ENCODE measurements at places on chromosomes 7 and 10. TPM values are rescaled to one million over a fixed set of nuclear protein-coding genes. Genes with fewer than 3 reads are reported as not detected.

DNA sequence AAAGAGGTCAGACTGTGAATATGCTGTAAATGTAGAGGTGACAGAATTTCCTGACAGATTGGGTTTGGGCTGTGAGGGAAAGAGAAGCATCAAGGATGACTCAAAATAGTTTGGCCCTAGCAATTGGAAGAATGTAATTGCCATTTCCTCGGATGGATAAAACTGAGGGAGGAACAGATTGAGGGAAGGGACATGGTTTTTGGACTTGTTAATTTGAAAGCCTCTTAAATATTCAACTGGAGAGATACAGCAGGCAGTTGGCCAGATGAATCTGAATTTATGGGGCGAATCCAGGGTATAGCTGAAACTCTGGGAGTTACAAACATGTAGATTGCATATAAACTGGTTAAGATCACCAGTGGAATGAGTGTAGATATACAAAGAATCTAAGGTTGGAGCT lies 3.4 kb downstream of the VPS50 start:
- DNase-seq = no peak

- DNase-seq = no peak
Observed at GRCh38 chr7:103795107-103795506, 194.4 kb downstream of the RELN start.

DNA sequence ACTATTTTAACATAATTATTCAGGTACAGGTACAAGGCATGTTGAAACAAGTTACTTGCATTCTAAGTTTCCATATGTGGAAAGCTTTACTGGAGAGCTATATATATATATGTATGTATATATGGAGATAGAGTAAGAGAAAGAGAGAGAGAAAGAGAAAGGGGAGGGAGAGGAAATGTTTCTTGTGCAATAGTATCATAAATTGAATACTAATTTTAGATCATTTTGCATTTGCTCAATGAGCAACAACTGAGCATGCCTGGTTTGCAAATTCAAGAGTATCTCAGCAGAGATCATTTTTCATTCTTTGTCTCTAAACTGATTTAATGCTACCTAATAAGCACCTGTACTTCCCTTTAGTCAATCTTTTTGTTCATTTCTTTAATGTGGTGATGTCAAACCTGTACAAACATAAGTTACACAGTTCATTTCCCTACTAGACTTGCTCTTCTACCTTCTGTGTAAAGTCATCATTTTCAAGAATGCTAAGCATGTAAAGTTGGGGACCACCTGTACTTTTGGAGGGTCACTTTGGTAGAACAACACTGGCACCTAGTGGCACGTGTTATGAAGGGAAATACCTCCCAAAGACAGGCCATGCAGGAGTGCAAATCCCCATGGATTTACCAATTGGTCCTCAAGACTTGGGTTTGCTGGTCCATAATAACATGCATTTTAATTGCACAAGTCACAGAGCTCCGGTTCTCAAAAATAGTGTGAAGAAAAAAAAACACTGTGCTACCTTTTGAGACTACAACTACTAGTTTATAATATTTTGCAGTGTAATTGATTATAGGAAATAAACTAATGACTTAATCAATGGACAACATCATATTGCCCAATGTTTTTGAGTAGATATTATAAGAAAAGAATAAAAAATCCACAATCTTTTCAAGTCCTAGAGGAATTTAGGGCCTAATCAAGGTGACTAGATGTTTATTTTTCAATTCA lies 431.2 kb upstream of the IGFBP3 start:
- DNase-seq = peak; percentile 30

- no peak for DNase-seq
Observed at GRCh38 chr7:56256108-56256507, 139.9 kb upstream of the NUPR2 start.

GRCh38 chr7:54701982-54702381 lies 57.0 kb downstream of the SEC61G start:
- no peak for DNase-seq

- DNase-seq = no peak
Observed at GRCh38 chr10:42767906-42768305, 14.7 kb upstream of the BMS1 start.

- no peak for DNase-seq
Observed at GRCh38 chr10:23065181-23065948, 30.0 kb upstream of the MSRB2 start.

DNA sequence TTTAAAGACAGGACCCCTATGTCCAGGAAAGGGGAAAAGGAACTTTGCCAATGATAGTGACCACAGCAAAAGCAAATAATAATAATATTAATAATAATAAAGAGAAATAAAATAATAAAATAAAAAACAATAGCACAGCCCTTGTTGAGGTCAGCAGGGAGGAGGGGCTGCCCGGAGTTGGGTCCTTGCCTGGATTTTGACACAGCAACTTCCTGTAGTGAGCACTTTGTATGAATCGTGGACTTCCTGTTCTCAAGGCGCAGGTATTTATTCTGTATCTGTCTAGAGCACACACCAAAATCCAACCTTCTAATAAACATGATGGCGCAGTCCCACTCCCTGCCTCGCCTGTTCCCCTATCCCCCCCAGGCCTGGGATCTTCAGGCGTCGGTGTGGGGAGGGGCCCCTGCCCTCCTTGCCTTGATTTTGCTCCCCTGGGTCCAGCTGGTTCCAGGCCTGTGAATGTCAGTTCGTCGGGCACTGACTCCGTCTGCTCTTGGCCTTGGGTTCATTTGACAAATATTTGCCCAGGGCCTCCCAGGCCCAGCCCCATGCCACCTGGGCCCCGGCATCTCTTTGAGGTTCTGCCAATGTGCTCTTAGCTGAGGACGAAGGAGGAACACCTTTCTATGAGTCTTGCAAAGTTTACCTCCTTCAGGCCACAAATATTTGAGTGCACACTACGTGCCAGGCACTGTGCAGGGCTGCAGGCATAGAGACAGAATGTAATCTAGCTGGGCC lies 13.9 kb downstream of the TRIM8 start:
- DNase-seq = no peak

GRCh38 chr10:60943316-60944057 lies 498 bp downstream of the RHOBTB1 start:
- DNase-seq = peak; percentile 80

DNA sequence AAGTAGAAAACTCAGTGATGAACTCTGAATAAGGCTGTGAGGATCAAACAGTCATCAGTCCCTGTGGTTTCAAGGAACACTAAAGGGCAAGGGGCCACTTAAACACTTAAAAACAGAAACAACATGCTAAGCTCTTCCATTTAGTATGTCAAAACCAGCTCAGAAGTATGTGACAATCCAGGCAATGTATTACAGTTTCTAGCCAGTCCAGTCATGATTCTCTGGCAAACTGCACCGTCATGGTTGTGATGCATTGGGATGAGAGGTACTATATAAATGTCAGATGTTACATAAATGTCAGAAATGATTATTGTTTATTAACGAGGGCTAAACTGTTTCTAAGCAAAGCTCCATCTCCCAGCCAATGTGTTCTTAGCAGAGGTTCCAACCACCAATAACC lies 4.7 kb upstream of the CREB5 start:
- no peak for DNase-seq

DNA sequence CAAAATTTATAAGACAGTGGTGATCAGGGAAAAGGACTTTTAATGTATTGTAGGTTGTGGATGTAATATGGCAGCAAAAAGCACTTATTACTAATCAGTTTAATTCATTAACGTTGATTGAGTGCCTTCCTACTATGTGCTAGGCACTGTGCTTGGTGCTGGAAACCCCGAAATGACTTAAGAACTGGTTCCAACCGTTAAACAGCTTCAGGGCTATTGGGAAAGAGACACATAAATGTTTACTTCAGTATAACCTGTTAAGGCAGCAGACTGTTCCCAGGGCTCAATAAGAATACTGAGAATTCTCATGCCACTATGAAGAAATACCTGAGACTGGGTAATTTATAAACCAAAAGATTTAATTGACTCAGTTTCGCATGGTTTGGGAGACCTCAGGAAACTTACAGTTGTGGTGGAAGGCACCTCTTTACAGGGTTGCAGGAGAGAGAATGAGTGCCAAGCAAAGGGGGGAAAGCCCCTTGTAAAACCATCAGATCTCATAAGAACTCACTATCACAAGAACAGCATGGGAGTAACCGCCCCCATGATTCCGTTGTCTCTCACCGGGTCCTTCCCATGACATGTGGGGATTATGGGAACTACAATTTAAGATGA lies 1.1 kb upstream of the SLC25A13 start:
- no peak for DNase-seq

DNA sequence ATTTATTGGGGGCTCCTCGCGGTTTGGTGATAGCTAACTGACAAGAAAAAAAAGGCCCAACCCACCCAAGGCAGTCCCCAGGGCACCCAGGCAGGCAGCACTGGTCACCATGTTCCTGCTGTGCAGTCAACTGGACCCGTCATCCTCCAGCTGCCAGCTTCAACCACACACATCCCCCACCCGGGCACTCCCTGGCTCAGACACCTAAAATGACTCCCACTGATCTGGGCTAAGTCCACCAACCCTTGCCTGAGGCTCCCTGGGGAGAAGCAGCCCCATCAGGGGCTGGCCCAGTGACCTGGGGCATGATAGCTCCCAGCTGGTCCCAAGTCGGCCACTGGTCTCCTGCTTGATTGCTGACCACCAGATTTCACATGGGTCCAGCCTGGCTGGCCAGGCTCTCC lies 161.8 kb downstream of the NRF1 start:
- no peak for DNase-seq

GRCh38 chr10:51911723-51912122 lies 212.3 kb upstream of the CSTF2T start:
- no peak for DNase-seq

GRCh38 chr7:139767561-139767982 lies 10.2 kb downstream of the HIPK2 start:
- no peak for DNase-seq

- peak; percentile 43 for DNase-seq
Observed at GRCh38 chr7:105691082-105691679, 109.9 kb upstream of the EFCAB10 start.

DNA sequence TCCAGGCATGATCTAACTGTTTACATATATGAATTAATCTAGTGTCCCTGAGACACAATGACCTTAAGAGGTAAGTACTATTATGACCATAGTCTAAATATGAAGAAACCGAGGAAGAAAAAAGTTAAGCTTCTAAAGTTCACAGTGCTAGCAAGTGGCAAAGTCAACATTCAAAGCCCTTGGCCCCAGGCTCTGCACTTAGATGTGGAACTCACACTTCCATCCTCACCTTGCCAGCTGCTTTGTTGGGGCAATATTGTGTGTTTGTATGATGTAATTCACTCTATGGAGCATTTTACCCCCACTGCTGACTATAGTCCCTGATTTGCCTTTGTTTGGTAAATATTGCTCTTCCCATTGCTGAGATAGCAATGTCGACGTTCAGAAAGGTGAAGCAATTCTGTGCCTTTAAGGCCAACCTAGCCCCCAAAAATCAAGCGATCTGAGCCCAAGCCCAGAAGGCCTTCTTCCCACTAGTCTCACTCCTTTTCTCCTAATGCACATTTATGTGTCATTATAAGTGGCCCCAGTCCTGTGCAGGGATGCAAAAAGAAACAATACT lies 487.6 kb upstream of the ZMIZ1 start:
- DNase-seq = no peak

DNA sequence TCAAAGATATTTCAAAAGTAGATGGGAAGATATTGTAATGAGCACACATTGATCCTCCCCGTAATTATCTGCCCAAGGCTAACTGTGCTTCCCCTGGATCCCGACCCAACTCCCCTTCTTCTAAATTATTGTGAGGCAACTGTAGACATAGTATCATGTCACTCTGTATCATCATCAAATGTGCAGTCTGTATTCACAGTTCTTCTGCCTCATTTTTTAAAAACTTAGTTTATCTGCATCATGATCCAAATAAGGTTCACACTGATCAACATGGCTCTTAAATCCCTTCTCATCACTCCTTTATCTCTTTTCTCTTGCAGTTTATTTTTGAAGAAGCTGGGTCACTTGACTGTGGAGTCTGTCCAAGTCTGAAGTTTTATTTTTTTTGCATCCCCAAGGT lies 27.5 kb downstream of the CDCA7L start:
- no peak for DNase-seq

GRCh38 chr7:3153118-3153517 lies 109.5 kb upstream of the CARD11 start:
- DNase-seq = no peak

DNA sequence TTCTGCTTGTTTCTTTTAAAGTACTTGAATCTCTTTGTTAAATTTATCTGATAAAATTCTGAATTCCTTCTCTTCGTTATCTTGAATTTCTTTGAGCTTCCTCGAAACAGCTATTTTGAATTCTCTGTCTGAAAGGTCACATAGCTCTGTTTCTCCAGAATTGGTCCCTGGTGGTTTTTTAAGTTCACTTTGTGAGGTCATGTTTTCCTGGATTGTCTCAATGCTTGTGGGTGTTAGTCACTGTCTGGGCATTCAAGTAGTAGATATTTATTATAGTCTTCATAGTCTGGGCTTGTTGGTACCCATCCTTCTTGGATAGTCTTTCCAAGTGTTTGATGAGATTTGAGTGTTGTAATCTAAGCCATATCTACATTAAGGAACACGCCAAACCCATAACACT lies 1060.6 kb downstream of the LRMDA start:
- DNase-seq = no peak

GRCh38 chr7:12092499-12093130 lies 118.5 kb upstream of the TMEM106B start:
- DNase-seq = no peak

DNA sequence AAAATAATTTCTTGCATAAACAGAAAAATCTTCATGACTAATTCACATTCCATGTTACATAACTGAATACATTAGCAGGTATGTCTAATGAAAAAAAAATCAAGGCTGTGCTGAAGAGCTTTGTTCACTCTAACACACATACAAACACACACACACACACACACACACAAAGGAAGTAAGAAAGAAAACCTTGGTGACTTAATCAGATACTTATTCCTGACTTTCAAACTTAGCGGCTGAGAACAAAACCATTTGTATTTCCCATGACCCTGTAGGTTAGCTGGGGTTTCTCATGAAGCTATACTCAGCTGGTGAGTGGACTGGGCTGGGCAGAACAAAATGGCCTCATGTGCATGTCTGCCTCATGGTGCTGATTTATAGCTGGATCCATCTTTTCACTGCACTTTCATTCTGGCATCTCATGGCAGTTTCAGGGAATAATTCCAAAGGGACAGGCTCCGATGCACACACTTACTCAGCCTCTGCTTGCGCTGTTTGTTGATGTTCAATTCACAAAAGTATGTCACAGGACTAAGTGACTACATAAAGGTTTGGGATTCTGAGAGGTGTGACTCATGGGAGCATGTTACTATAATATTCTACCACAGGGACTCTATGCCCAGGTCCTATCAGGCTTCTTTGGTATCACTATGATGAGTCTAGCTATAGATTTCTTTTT lies 161.2 kb downstream of the PCLO start:
- DNase-seq = no peak

GRCh38 chr7:77415823-77416620 lies at the start of gene GSAP:
Gene GSAP (minus strand): TSS chr7:77416349. CDS start chr7:77416321, 28 bp downstream.
- DNase-seq = no peak

The ST8SIA6 gene
- 1.2 TPM for polyA plus RNA-seq

The CHAT gene
- not detected for polyA plus RNA-seq

The COL17A1 gene
- polyA plus RNA-seq = 0.37 TPM

The KLF14 gene
- 0.51 TPM for polyA plus RNA-seq

The DNAH11 gene
- polyA plus RNA-seq = 1.9 TPM

The LIPF gene
- 0.47 TPM for polyA plus RNA-seq

The SLC26A3 gene
- 0.17 TPM for polyA plus RNA-seq

The SNX10 gene
- polyA plus RNA-seq = 23.5 TPM

The FAM131B gene
- polyA plus RNA-seq = 2.4 TPM
